ENCODE measurements at places on chromosomes 3 and 15.

DNA sequence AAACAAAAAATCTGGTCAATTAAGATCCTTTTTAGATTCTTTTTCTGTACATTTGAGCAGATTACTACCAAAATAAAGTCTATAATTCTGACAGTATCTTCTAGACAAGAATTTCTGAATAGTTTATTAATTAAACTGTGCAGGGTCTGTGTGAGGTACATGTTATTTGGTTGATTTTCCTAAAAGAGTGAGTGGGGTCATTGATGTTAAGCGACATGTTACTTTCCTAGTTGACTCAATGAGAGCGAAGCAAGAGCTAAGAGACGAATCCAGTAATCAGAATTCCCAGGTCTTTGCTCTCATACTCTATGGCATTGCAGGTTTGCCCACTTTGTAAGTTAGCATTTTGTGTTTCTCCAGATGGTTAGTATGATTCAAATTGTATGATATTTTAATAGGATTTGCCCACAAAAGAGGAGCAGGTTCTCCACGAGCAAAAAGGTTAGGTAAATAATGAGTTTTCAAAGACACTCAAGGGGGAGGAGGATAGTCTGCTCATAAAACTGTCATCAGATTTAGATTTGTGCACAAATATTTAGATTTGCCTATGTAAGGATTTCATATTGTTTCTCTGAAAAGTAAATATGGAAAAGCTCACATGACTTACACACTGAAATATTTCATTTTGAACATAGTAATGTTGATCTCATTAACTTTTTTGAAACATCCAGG lies 217.2 kb upstream of the CGNL1 start:
- DNase-seq = no peak

DNA sequence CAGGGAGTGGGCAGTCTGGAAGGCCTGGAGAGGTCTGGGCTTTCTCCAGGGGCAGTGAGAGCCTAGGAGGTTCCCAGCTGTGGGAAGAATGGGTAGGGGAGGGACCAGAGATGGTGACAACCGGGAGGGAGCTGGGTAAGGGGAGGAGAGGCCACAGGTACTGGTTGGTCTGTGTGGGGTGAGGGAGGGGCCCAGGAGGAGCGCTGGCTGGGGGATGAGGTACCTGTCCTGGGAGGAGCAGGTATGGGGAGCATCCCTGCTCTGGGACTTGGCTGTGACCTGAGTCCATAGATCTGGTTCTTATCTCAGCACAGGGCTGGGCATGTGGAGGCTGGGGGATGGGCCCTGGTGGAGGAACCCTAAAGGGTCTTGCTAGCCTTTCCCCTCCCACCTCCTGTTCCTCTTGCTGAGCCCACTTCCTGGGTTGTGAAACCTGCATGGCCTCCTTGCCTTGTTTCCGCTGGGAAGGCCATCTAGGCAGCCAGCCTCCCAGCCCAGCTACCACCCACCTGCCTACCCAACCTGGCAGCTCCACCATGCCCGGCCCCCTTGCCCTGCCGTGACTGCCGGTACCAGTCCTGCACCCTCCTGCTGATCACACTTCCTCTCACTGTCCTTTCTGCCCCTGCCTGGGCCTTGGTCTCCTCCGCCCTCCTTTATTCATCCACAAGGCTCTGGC lies 11.0 kb downstream of the PRKCD start:
- no peak for DNase-seq

GRCh38 chr15:47388299-47388698 lies 329.0 kb upstream of the SEMA6D start:
- no peak for DNase-seq

DNA sequence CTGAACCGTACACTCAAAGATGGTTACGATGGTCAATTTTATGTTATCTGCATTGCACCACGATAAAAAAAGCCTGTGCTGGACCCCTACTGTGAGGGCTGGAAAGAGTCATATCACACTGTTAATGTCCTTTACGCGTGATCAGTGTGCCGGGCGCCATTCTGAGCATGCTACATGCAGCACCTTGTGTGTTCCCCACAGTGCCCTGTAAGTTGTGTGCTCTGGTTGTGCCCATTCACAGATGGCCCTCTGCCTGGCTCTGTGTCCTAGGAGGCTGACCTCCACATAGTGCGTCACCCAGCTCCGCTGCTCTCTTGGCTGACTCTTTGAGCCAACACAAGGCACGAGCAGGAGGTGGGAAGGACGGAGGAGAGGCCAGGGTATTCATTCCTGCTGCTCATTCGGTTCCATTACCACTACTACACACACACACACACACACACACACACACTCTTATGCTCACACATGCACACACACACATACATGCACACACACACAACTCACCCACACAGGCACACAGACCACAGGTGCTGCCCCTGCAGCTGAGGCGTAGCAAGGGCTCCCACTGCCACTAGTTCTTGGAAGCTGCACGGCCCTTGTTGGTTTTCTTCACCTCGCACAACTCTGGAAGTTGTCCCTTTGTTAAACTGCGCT lies 129.6 kb upstream of the IQSEC1 start:
- no peak for DNase-seq

DNA sequence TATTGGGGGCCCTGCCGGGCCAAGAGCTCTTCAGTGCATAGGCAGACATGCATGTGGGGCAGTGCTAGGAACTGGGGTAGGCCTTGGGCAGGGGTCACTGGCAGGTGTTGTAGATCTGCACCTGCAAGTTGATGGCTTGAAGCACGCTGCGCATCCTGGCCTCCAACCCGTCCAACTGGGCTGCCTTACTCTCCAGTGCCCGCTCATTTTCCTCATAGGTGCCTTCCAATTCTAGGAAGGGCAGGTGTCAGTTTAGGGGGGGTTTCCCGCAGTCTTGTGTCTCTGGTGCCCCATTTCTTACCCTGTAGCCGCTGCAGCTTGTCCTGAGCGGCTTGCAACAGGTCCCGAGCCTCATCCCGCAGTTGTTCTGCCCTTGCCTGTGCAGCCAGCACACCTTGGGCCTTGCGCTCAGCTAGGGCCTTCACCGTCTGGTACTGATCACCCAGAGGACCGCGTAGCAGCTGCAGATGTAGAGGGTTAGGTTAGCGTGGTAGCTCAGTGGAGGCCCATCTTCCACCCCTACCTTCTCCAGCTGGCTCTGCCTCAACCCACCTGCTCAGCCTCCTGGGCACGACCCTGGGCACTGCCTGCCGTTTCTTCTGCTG lies 611 bp upstream of the USP19 start:
- no peak for DNase-seq

- no peak for DNase-seq
Measured at GRCh38 chr15:43528542-43529007, 11.2 kb downstream of the MAP1A start.

All from NCI-H446 (cell line).